ENCODE measurements at places on chromosomes 3 and 15. TPM values are rescaled to one million over a fixed set of nuclear protein-coding genes. Genes with fewer than 3 reads are reported as not detected.

CERS3 gene
- polyA plus RNA-seq = 65.4 TPM

LRTM1 gene
- polyA plus RNA-seq = not detected

PLCB2 gene
- 7.3 TPM for polyA plus RNA-seq

TCF12 gene
- polyA plus RNA-seq = 9.5 TPM

STRC gene
- polyA plus RNA-seq = 0.11 TPM

DOCK3 gene
- 2.8 TPM for polyA plus RNA-seq

SMCO1 gene
- not detected for polyA plus RNA-seq

PYGO1 gene
- 0.65 TPM for polyA plus RNA-seq

SCN11A gene
- 0.02 TPM for polyA plus RNA-seq

GOLGA8Q gene
- 0.28 TPM for polyA plus RNA-seq

ST3GAL6 gene
- 1.8 TPM for polyA plus RNA-seq

All from esophagus (tissue), 2 donors.